AML-193 (cell line): ENCODE measurements at places on chromosomes 5 and 9.

DNA sequence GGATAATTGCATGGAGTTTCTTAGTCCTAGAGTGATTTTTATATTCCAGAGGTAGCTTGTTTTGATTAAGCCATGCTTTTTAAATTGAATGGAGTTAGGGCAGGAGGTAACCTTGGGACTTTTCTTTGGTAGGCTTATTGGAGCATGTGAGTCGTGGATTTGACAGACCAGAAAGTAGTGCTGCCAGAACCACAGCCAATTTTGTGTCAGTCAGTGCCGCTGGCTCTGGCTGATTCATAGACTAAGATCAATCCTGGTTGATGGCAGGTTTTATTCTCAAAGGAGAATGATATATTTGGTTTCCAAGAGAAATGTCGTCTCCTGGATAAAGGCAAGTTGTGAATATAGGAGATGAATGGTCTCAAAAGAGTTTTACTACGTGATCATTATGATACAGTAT, 20.3 kb downstream of the RAI14 start:
- DNase-seq, result no peak

DNA sequence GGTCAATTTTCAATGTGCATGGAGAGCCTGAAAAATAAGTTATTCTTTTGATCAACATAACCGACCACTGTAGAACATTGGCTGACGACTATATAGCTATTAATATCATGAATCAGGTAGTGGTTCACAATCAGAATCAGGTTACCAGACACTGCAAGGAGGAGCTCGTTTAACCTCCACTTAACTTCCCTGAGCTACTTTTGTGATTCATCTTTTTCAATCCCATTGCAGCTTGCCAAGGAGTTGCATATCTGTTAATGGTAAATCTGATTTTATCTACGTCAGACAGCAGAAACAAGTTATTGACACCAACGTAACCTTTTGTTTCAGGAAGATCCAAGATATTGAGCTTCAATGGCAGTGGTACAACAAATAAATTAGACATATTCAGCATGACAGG, 2263.8 kb upstream of the ACO1 start:
- no peak for DNase-seq

- no peak for DNase-seq
These were observed 43.9 kb downstream of the RXRA start for GRCh38 chr9:134370213-134370492.

- DNase-seq, result peak; percentile 22
These were observed 8.0 kb downstream of the BRD3 start for GRCh38 chr9:134059661-134060395.

DNA sequence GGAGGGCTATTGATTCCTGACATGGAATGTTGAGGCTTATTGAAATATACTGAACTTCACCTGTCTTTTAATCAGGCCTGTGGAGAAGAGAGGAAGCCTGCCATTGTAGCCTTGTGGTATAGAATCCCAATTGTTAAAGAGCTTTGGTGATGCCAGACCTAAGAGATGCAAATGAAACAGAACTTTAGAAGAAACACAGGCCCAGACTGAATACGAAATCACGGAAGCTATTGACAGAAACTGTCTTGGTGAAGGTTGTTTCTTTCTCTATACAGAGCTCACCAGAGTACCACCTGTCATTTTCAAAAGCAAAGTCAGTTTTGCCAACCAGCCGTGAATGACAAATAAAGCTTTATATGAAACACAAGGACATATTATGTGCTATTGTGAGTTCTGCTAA, 660.3 kb downstream of the ISL1 start:
- DNase-seq, result no peak

- DNase-seq, result no peak
These were observed 1.7 kb downstream of the ASB6 start for GRCh38 chr9:129640086-129640870.

- DNase-seq, result peak; percentile 73
These were observed 8.7 kb downstream of the SERINC5 start for GRCh38 chr5:80246995-80247729.

DNA sequence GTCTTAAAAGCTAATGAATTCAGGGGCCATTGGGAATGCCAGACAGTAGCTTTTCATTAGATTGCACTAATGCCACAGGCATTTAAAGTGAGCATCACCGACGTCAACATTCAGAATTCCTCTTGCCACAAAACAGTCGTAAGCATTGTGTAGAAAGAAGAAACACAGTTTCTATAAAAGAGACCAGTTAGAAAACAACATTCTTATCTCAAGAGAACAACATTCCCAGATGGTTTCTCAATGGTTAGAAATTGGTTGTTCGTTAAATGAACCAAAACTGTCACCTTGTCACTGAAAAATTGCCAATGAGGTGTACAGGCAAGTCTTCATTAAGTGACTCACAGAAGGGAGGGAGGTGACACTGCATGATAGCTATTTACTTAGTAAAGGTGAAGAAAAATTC, 401.6 kb upstream of the PRR16 start:
- no peak for DNase-seq

DNA sequence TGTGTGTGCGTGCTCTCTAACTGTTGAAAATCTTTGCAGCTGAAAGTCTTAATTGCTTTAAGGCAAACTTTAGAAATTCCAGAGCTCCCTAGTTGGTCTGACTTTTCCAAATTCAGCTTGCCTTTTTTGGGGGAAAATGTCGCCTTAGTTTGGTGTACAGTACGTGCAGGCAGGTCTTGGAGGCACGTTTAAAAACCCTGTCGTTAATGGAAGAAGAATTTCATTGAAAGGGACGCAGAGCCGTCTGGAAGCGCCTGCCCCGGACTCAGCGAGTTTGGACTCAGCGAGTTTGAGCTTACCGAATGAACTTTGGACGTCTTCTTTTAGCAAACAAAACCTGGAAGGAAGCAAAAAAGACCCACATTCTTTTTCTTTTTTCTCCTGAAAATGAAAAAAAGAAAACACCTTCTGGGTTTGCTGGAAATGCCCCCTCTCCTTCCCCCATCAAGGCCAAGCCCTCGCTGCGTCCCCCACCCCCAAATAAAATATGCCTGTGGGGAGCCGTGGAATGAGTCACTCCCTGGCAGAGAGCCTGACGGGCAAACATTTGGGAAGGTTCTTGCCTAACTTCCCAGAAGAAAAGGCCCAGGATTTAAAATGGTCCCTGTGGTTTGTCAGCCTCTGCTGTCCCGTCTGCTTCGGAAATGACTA, 1.5 kb downstream of the NEK6 start:
- peak; percentile 50 for DNase-seq

- DNase-seq, result no peak
These were observed 76.3 kb downstream of the SCAI start for GRCh38 chr9:125066839-125067619.

DNA sequence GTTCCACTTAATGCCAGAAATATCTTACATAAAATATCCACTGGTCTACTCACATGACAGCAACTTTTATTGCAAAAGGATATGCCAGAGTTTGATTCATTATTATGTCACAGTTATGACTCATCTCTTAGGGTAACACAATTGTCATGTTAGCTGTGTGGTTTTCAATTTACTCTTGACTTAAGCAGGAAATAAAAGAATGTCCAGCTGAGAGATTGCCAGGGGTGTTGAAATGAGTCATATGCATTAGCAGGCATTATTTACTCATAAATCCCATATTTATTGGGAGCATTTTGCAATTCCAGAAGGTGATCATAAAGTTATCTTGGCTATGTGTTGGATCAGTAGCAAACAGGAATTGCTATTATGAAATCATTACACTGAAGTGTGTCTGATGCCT, 1164.6 kb upstream of the CDH18 start:
- DNase-seq, result peak; percentile 3

DNA sequence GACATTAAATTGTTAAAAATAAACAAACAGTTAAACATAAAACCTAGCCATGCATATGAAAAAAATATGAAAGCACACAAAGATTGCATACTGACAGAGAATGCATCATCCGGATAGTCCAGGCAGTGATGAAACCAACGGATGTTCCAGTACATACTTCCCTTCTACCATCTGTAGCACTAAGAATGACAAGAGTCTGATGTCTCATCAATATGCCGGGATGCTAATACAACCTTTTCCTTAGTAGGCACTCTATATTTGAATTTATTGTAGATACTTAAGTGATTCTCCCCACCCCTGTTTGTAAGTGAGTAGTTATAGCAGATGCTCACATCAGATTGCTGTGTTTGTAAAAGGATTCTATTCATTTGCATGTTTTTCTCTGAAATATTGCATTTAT, 571.2 kb upstream of the WWC1 start:
- DNase-seq, result no peak

DNA sequence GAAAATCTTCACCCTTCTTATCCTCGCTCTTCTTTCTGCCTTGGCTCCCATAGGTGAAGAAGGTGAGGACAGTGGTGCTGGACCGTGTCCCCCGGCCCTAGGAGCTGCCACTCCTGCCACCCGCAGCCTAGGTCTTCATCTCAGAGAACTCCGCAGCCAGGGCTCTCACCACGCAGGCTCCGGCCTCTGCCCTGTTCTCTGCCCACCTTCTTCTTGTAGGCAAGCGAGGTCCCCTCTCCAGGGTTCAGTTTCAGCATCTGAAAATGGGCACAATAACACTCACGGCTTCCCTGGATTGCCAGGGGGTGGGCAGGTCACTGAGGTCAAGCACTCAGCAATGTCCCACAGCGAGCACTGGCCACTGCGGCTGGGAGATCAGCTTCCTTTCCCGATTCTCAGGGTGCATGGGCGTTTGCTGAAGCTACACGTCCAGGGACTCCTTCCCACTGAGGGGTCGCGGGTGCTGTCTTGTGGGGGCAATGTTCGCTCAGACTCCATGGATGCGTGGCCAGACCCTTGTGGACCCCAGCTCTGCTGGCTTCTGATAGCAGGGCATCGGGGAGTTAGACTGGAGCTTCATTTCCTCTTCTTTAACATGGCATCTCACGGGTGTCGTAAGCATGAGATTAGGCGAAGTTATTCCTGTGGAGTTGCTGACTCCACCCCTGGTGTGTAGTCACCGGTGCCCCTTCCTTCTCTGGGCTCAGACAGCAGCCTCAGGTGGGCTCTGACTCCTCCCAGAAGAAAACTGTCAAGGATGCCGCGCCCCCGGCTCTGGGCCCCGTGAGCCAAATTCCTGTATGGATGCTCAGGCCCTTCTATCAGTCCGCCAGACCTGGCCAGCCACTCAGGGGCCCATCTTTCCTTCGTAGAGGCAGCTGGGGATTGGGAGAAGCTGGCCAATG, 145.1 kb upstream of the IRX2 start:
- DNase-seq, result no peak

GRCh38 chr9:92599938-92600461, 64.2 kb upstream of the ECM2 start:
- DNase-seq, result no peak

DNA sequence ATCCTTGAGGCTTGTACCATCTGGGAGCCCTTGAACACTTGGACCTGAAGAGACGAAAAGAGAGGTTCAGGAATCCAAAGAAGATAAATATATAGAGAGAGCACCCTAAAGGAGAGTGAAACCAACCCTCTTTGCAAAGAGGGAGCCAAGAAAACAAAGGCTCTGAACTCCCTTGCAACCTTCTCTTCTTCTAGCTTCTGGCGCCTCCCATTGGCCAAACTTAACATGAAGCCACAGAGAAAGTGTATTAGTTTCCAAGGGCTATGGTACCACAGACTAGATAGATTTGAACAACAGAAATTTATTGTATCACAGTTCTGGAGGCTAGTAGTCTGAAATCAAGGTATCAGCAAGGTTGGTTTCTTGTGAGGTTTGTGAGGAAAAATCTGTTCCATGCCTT, 175.1 kb downstream of the HCN1 start:
- DNase-seq, result no peak

DNA sequence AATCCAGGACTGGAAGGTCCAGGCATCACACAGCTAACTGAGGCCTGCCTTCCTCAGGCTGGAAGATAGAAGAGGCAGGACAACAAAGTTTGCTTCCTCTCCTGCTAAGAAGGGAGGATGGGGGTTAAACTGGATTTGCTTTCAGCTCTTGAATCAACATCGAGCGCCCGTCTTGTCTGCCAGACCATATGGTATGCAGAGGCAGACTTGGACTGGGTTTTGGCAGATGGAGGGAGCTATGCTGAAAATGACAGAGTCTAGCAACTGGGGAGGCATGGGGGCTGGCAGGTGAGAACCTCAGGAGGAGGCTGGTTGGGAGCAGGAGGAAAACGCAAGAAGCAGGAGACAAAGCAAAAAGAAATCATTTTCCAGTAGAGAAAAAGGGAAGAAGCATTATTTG, 289.5 kb upstream of the IL12B start:
- no peak for DNase-seq

DNA sequence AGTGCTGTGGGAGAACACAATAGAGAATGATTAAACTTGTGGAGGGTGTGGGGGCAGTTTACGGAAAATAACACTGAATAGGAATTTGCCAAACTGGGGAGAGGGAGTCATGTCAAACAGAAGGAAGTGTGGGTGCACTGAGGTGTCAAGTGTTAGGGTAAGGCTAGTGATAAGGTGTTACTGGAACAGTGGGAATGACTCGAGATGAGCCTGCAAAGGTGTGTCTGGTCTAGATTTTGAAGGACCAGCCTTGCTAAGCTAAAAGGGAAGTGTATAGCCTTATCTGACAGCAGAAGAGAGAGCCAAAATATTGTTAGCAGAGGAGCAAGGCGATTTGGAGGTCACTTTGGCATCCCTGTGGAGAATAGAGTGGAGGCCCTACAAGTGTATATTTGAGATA, 4.2 kb downstream of the CNOT6 start:
- no peak for DNase-seq

DNA sequence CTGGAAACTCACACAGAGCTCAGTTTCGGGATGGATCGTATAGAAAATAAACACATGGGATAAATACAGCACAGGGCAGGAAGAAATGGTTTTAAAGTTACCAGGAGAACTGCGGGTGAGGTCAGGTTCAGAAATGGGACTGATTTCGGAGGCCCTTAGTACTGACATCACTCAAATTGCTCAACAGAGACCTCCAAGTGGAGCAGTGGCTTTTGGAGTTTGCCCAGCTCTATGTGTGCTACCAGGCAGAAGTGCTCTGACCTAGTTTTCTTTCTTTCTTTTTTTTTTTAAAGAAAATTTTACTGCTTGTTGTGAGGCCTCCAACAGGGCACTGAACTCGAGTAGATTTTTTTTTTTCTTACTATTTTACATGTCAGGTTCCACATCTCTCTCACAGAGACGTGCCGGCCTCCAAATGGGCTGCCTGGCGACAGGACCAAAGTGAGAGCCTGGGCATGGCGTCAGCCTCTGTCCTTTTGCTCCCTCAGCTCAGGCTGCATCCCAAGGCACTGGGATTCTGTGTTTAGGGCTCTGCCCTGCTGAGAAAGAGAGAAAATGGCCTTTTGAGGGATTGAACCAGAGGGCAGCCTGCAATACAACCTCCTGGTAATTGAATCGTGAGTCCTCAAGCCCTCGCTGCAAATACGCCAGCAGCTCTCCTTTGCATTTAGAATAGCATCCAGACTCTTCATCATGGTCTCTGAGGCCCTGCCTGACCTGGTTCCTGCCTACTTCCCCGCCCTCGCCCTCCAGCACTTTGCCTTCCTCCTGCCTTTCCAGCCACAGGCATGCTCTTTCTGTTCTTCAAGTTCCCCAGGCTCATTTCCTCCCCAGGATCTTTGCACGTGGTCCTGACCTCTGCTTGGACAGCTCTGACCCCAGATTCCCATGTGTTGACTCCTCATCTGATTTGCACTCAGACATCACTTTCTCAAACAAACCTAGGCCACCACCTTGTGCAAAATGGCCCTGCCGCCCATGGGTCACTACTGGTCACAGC, 173.5 kb downstream of the FGF1 start:
- DNase-seq, result no peak

- DNase-seq, result no peak
These were observed 7.5 kb downstream of the RASGRF2 start for GRCh38 chr5:80967500-80968181.
